ENCODE measurements at places on chromosomes 3 and 15.

GRCh38 chr3:70276901-70277300 is 35.5 kb downstream of the MDFIC2 start:
- no peak for DNase-seq

DNA sequence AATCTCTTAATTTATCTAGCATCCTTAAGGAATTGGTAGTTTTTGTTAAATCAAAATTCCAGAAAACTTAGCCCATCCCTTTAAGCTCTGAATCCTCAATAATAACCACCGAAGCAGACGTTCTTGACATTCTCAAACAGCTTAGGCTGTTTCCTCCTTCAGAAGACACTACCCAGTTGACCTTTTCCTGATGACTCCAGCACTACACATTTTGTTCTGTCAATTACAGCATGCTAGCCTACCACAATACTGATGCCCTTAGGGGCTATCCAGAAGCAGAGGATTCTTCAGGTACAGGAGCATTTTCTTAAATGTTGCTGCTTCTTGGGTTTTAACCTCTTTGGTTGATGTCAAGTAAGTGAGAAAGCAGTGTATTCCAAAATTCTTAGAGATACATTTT is 33.4 kb downstream of the ETV5 start:
- DNase-seq: no peak

DNA sequence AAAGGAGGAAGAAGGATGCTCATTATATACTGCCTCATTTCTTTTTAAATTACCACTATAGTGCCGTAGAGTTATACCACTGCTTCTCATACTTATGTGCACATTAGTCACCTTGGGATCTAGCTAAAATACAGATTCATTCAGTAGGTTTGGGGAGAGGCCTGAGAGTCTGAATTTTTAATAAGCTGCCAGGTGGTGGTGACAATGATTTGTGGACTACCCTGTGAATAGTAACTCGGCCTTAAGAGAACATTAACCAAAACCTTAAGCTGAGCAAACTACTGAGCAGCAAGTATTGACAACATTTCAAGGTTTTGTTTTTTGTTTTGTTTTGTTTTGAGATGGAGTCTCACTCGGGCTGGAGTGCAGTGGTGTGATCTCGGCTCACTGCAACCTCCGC is 19.8 kb downstream of the UBA5 start:
- no peak for DNase-seq

GRCh38 chr15:28929200-28929599 is 43.4 kb downstream of the APBA2 start:
- no peak for DNase-seq

GRCh38 chr15:63389902-63390670 is 8.4 kb upstream of the CA12 start:
- no peak for DNase-seq

GRCh38 chr15:40108061-40108854 is 421 bp downstream of the BMF start:
- no peak for DNase-seq

DNA sequence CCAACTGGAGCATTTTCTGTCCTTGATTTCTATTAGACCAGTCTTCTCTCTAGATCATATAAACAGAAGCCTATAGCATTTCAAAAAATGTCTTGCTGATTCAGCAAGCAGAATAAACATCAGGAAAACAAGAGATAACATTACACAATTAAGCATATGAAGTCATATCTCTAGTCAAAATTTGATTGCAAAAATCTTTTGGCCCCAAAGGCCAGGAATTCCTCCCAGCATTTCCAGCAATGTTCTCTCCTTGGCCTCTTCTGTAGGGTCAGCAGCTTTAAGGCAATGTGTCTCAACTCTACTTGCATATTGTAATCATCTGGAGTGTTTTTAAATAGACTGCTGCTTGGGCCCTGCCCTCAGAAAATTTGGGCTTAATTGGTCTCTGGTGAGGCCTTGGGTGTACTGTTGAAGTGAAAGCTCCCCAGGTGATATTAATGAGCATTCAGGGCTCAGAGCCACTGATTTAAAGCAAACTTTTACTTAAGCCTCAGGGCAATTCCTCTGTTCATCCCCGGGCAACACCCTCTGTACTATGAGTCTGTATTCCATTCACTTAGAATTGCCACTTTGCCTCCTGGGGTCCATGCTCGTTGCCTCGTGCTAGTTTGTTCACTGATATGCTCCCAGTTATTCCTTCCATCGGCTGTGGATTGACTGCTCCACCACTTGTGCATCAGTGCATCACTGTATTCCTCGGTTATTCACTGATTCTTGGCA is 1072.6 kb downstream of the ROBO2 start:
- DNase-seq: no peak

GRCh38 chr15:64975390-64975789 is 14.3 kb downstream of the SPG21 start:
- no peak for DNase-seq

DNA sequence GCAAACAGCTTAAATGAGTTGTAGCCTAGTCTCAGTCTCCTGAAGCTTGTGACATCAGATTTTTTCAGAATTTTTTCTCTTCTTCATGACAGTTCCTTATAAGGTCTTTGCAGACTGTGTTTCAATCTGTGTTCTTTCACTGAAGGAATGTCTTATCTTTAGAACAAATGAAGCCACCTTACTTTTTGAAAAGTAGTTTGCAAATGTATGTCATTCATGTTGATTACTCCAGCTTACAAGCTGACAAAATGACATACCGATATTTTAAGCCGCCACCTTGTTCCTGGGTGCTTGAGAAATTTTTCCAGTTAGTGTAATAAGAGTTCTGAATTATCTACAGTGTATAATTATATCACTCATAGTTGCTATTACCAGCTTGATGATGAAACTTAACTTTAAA is 57.0 kb downstream of the ASTE1 start:
- no peak for DNase-seq

- DNase-seq: peak; percentile 41
These were observed 31.0 kb downstream of the IDH2 start for GRCh38 chr15:90071220-90071807.

GRCh38 chr3:46205286-46205960 is 2.7 kb downstream of the CCR1 start:
- DNase-seq: no peak

- DNase-seq: no peak
These were observed at the start of gene ALPK3 for GRCh38 chr15:84816694-84817465. ALPK3 (plus strand) TSS chr15:84817356; CDS start chr15:84817453, 97 bp downstream.

GRCh38 chr3:83738202-83738601 is 1220.6 kb upstream of the CADM2 start:
- no peak for DNase-seq

DNA sequence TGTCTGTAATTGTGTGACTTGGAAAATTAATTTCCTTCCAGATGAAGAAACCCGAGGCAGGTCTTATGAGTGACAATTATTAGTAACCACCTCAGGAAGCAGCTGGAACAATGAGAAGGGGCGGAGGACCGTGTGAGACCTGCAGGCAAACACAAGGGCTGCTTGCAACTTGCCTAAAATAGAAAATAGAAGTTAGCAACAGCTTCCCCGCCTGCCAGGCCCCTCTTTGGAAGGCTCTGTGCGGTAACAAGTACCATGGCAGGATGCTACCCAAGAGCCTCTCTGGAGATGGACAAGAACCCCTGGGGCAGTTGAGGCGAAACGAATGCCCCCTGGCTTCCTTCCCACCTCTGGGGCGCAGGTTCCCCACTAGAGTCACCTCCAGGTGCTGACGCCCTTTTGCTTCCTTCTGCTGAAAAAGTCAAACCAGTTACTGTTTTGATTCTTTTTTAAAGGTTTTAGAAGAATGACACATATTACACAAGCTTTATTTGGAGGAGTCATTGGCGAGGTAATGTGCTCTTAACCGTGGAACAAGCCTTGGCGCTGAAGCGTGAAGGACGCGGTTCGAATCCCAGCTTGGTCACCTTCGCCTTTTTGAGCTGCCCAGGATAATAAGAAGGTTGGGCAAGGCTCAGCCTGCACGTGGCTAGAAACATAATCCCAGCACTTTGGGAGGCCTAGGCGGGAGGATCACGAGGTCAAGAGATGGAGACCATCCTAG is 47.0 kb upstream of the SYNM start:
- DNase-seq: no peak

Measured in stimulated activated CD8-positive, alpha-beta memory T cell treated with anti-CD3 and anti-CD28 coated beads, Interleukin-2, amount 100 ng/mL, for 1 hour (primary cell).